Tongue (tissue), 3 donors: ENCODE measurements at places on chromosomes 11 and 22. TPM values are rescaled to one million over a fixed set of nuclear protein-coding genes. Genes with fewer than 3 reads are reported as not detected.

- no peak for DNase-seq
These were observed 264 bp downstream of the BCO2 start for GRCh38 chr11:112175599-112175952.

Gene POU2AF2
- 0.41 TPM for total RNA-seq

GRCh38 chr22:19376971-19377370 lies 54.6 kb downstream of the HIRA start:
- DNase-seq, result no peak

Gene KCNJ1
- not detected for total RNA-seq

Gene SCGB1C1
- not detected for total RNA-seq

DNA sequence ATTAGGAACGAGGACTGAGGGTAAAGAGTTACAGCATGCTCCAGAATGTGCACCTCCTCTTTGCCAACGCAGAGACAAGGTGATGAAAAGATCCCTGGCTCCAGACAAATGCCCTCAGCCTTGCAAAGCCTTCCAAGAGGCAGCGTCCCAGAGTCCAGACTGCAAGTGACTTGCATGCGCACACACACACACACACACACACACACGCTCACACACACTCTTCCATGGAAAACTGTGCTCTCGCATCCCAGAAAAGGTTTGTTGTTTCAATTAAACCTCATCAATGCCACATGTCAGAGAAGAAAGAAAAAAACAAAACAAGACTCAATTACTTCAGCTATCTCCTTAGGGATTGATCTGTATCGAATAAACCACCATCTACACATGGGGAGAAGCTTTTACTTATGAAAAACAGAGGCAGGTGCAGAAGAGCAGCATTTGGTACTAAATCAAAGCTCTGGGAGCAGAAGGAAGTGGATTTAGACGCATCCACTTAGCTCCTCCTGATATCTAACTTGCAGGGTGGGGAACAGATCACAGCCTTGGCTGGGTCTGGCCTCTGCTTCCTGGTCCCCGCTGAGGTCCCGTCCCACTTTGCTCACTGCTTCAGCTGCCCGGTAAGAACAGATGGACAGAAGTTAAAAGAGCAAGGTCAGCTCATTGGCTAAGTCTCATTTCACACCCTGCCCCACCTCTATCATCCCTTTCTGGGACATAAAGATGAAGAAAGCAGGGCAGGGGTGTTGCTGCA lies 249.8 kb upstream of the BLID start:
- DNase-seq, result peak; percentile 69

- peak; percentile 41 for DNase-seq
These were observed 11.4 kb downstream of the PACS1 start for GRCh38 chr11:66081505-66081904.

- DNase-seq, result no peak
These were observed 44.3 kb downstream of the EXT2 start for GRCh38 chr11:44139565-44140330.

GRCh38 chr11:42967653-42968052 lies 344.1 kb upstream of the API5 start:
- peak; percentile 9 for DNase-seq

DNA sequence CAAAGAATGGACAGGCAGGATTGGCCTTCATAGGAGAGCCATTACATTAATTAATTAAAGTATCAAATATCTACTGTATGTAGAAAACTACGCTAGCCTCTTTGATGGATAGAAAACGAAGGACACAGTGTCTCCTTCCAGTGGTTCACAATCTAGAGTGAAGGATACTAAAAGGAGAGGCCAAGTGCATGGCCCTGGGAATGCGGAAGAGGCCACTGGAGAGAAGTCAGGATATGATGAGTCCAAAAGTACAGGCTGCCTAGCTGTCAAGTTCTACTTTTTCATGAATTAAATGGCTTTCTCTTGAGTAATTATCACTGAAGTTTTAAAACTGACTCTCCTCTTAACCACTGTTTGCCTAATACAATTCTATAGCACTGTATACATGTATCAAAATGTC lies 41.9 kb downstream of the ATG16L2 start:
- DNase-seq, result no peak

Gene GUCY1A2
- total RNA-seq, result 25.6 TPM

Gene BAIAP2L2
- not detected for total RNA-seq

GRCh38 chr11:88179141-88179540 lies 3.9 kb upstream of the RAB38 start:
- DNase-seq, result no peak

DNA sequence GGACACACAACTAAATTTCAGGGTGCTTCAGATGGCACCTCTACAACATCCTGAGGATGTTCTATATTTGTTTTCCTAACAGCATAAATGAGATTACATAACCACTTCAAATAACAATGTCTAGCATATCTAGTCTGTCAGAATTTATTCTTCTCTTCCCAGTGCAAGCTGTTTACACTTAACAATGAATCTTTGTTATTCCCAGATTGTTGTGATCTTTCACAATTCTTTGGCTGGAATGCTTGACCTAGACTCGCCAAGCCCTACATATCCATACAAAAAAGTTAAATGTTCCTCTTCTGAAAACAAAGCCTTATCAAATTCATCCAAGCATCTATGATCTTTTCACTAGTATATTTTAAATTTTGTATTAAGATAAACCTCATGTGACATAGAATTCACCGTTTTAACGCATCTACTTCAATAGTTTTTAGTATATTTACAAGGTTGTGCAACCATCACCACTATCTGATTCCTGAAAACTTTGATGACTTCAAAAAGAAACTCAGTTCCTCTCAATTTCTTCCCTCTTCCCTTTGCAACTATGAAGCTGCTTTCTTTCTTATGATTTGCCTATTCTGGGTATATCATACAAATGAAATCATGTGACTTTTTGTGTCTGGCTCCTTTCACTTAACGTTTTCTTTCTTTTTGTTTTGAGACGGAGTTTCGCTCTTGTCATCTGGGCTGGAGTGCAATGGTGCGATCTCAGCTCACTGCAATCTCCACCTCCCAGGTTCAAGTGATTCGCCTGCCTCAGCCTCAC lies 61.7 kb upstream of the CHRNA10 start:
- DNase-seq, result no peak

Gene MOGAT2
- not detected for total RNA-seq

DNA sequence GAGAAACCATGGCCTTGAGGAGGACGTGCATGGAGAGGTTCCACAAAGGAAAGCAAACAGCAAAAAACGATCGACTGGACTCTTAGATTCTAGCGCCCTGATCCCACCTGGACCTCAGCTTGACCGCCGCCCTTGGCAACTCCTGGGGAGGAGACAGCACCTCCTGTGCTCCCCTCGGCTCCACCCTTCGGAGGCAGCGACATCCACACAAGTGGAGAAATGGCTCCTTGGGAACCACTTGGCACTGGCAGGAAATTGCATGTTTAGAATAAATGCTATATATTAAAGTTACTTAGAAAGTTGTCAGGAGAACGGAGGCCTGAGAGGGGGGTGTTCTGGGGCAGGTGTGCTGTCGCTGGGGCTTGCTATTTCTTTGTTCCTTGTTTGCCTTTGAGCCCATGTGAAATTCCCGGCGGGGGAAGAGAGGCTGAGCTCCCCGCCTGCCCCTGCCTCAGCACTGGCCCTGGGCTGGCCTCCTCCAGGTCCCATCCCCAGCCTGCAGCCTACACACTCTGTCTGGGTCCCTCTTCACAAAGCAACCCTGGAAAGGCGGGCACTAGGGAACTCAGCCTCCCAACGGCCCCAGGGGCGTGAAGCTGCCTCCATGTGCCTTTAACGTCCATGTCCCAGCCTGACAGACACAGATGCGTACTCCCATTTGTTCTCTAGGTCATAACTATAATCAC lies 395.3 kb downstream of the BRD1 start:
- DNase-seq, result no peak

Gene ANO9
- total RNA-seq, result 2.1 TPM

- peak; percentile 57 for DNase-seq
These were observed 2.9 kb upstream of the MTFP1 start for GRCh38 chr22:30422481-30423300.

Gene CLMP
- total RNA-seq, result 34.7 TPM

DNA sequence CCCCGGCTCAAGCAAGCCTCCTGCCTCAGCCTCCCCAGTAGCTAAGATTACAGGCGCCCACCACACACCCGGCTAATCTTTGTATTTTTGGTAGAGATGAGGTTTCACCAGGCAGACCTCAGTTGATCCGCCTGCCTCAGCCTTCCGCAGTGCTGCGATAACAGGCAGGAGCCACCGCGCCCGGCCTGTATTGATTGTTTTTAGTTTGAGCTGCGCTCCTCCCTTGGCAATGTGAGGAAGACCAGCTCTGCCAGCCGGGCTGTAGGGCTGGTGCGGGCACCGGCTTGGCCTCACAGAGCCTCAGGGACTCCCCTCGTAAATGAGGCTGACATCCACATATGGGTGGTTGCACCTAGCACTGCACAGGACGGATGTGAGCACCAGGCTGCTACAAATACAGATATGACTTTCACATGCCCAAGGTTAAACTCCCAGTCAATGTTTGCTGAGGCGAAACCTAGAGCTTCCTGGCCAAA lies 7.5 kb upstream of the SLC2A11 start:
- DNase-seq, result no peak

Gene TRIM49
- total RNA-seq, result not detected

Gene OMP
- 1.0 TPM for total RNA-seq

GRCh38 chr22:21448627-21449416 lies 18.4 kb upstream of the TMEM191C start:
- DNase-seq, result no peak

Gene TEX54
- total RNA-seq, result not detected
